Activated CD4-positive, alpha-beta T cell treated with anti-CD3 and anti-CD28 coated beads for 4 hours (primary cell): ENCODE measurements at places on chromosomes 12 and 14.

GRCh38 chr12:32455607-32456071 lies 56.3 kb downstream of the FGD4 start:
- DNase-seq = no peak

DNA sequence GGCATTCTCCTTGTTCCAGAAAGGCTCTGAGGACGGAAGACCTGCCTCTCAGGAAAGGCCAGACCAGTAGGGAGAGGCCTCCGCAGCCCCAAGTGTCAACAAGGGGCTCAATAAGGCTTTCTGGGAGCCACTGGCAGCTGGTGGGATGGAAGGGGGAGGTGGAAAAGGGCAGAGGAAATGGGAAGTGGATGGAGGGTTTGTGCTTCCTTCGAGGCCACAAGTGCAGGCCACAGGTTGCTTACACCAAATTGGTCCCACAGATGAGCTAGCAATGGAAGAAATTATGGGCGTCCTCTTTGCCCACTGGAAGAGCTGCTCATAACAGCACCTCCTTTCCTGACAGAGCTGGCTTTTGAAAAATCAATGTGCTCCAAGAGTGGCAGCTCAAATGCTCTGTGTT lies 28.2 kb downstream of the P2RX4 start:
- no peak for DNase-seq

DNA sequence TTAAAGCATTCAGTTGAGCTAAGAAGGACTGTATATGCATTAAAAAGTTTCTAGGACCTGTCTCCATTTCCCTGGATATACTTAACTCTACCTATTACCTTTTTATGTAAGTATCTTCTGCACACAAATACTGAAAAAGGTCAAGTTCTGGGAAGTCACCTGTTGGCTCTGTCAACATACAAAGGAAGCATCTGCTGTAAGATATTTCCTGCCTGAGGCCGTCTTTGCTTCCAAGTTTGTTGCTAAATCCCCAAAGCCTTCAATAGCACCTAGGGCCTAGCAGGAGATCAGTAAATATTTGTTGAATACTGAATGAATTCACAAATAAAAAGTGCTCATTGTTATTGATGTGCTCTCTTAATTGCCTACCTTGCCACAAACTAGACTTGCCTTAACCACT lies 188.4 kb downstream of the DUSP6 start:
- DNase-seq = no peak

- DNase-seq = no peak
Observed at GRCh38 chr14:61211476-61212255, 69.5 kb downstream of the TMEM30B start.

GRCh38 chr12:2251526-2252209 lies 198.9 kb downstream of the CACNA1C start:
- DNase-seq = no peak
